ENCODE measurements at places on chromosomes 4 and X.

- DNase-seq, result no peak
These were observed 727.2 kb downstream of the C4orf33 start for GRCh38 chr4:129823105-129823504.

DNA sequence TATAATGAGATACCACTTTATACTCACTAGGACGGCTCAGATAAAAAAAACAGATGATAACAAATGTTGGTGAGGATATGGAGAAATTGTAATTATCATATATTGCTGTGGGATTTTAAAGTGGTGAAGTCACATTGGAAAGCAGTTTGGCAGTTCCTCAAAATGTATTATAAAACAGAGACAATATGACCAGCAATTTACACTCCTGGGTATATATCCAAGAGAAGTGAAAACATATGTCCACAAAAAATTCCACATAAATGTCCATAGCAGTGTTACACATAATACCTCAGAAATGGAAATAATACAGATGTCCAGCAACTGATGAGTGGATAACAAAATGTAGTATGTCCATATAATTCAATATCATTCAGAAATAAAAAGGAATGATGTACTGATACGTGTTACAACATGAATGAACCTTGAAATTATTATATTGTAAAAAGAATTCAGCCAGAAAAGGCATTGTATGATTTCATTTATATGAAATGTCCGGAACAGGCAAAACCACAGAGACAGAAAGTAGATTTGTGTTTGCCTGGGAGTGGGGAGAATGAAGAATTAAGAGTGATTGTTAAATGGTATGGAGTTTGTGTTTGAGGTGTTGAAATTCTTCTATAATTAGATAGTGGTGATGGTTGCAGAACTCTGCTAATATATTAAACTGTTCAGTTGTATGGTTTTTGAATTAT is 220.9 kb downstream of the SLC7A11 start:
- no peak for DNase-seq

GRCh38 chrX:104309169-104309568 is 54.4 kb upstream of the ESX1 start:
- no peak for DNase-seq

- DNase-seq, result peak; percentile 79
These were observed 247.3 kb downstream of the SLC7A11 start for GRCh38 chr4:137994853-137995252.

GRCh38 chrX:39857780-39858179 is 240.0 kb downstream of the BCOR start:
- no peak for DNase-seq

GRCh38 chrX:16114611-16115010 is 8.8 kb upstream of the GRPR start:
- DNase-seq, result peak; percentile 45

DNA sequence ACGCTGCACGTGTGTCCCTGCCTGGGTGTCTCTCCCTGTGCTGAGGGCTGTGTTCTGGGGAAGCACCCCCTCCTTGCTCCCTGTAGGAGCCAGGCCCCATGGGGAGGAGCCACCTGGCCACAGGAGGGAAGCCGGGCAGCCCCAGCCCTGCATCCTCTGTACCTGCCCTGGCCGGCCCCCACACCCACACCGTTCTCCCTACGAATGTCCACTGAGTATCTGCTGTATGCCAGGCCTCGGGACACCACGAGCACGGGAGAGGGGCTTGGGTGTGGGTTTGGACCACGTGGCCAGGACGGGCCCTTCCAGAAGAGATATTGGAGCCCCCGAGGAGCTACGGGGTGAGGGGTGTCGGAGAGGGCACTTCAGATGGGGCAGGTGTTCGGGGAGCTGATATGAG is 6.3 kb downstream of the FGFRL1 start:
- no peak for DNase-seq

All from iris pigment epithelial cell (primary cell).